ENCODE measurements at places on chromosomes 12 and 14.

GRCh38 chr14:71658261-71658860 is 273.9 kb upstream of the RGS6 start:
- no peak for DNase-seq

DNA sequence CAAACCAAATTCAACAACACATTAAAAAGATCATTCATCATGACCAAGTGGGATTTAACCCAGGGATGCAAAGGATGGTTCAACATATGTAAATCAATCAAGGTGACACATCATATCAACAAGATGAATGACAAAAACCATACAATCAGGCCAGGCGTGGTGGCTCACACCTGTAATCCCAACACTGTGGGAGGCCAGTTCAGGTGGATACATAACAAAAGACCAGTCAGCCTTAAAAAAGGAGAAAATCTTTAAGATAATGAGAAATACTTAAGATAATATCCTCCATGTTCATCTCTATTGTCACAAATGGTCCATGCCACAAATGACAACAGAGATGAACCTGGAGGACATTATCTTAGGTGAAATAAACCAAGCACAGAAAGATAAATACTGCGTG is 12.4 kb downstream of the L2HGDH start:
- DNase-seq: no peak

DNA sequence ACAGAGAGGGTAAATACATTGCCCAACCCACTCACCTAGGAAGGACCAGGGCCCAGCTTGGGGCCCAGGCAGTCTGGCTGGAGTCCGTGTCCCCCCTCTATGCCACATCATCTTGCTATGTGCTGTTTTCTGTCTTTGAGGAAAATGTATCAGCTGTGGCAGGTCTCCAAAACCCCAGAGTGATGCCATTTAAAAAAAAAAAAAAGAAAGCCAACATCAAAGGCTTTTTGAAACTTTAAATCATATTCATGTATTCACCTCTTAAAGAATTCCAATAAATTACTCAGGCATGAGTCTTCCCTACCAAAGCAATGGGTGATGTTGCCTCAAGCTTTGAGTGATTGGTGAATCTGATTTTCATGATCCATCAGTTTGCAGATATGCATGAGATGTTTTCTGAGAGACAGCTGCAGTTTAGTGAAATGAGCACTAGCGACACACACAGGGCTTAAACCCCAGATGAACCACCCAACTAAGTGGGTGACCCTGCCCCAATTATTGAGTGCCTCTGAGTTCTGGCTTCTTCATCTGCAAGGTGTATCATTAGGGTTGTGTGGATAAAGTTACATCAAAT is 6.1 kb downstream of the KRT81 start:
- DNase-seq: no peak

- DNase-seq: no peak
Measured at GRCh38 chr12:57000393-57000792, 6.0 kb downstream of the ZBTB39 start.

- no peak for DNase-seq
Measured at GRCh38 chr14:75213172-75213571, 36.8 kb upstream of the TMED10 start.

DNA sequence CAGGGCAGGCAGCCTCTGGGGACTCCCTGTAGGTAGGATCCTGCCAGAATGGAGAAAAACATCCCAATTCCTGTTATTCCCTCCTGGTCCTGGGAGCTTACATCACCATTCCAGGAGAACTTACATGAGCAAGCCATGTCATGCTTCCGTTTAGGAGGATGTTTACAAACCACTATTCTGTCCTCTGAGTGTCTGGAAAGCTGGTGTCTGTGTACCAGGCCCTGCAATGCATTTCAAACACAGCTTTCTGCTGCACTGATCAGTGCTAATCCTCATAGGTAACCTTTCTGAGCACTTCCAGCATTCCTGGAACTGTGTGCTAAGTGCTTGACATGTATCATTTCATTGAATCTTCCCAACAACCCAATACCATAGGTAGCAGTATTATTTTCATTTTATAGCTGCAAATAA is 19.8 kb upstream of the MAP1LC3B2 start:
- no peak for DNase-seq

DNA sequence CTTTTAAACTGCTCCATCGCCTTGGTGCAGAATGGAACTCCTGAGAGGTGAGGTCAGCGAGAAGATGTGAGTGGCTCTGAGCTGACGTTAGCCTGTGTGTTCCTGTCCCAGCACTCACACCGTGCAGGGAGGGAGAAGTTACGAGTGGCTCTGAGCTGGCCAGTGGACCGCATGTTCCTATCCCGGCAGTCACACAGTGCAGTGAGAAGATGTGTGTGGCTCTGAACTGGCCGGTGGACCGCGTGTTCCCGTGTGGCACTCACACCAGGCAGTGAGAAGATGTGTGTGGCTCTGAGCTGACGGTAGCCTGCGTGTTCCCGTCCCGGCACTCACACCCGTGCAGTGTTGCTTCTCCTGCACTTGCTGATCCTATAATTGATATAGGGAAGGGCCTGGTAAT is 59.9 kb downstream of the VCPKMT start:
- no peak for DNase-seq

DNA sequence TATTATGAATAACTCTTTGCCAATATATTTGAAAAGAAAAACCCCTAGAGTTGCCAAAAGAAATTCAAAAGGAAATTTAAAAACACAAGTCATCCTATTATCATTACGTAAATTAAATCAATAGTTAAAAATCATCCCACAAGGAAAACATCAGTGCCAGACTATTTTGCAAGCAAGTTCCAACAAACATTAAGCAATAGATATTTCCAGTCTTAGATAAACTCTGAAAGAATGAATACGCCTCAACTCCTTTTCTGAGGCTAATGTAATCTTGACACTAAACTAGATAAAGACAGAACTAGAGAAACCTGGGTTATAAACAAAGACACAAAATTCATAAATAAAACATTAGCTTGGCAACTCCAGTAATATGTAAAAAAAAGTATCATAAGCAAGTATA is 245.9 kb downstream of the FOXN3 start:
- no peak for DNase-seq

GRCh38 chr12:52271158-52271557 is 3.3 kb upstream of the KRT86 start:
- no peak for DNase-seq

All from stimulated activated CD8-positive, alpha-beta memory T cell treated with anti-CD3 and anti-CD28 coated beads, Interleukin-15, amount 100 ng/mL, for 48 hours (primary cell).